ENCODE measurements at places on chromosomes 11 and 22.

DNA sequence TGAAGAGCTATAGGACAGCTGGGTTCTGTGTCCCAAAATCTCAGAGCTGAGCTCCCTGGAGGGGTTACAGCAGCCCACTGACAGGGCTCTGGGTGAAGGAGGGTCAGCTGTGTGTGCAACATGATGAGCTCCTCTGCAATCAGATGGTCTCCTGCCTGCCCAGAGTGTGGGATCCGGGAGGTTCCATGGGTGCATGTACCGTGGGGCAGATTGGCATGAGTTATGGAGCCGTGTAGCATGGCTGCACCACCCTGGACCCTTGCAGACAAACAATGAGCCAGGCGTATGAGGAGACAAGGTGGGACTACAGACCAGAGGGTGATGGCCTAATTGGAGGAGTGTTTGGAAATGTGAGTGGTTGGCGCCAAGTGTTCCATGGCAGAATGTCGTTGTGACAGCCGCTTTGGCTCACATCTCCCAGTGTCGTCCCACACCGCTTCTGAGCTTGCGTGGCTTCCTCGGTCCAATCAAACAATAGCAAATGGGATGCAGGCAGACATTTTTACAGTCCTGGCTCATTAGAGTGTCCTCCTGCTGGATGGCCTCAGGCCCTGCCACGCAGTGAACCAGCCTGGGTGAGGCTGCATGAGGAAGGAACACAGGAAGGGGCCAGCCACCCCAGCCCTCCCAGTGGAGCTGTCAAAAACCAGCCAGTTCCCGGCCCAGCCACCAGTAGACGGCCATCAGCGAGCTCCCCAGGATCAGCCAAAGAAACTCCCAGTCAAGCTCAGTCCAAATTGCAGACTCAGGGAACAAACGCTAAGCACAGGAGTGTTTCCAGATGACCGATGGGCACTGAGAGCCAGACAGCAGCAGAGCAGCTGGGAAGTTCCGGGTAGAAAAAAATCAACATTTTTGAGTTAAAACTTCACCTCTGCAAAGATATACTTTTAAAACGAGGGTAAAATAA lies 1066.9 kb downstream of the BRD1 start:
- DNase-seq = no peak

DNA sequence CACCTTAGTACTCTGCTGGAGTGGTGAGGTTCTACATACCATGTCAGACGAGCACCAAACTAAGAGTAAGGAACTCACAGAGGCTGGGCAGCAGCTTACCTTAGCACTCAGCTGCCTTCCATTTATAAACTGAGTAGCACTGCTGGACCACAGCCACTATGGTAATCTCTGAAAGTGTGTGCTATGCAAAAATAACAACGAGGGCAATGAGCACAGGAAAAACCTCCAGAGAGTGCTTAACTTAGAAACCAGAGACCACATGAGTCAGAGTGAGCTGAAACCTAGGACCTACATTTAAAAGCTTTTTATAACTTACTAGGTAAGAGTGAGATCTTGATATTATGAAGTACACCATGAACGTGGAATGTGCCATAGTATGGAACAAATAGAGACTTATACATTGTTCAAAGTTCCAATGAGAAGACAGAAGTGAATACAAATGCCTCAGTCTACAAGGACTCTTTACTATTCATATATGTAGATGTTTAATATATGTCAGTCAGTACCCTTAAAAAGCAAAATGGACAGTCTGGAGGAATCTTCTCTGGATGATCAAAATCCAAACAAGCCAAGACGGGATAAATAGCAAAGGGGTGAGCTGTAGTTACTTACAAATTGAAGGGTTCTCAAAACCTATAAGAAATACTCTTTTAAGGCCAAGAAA lies 17.2 kb upstream of the CD59 start:
- no peak for DNase-seq

GRCh38 chr11:41309716-41310115 lies 149.7 kb downstream of the LRRC4C start:
- no peak for DNase-seq

DNA sequence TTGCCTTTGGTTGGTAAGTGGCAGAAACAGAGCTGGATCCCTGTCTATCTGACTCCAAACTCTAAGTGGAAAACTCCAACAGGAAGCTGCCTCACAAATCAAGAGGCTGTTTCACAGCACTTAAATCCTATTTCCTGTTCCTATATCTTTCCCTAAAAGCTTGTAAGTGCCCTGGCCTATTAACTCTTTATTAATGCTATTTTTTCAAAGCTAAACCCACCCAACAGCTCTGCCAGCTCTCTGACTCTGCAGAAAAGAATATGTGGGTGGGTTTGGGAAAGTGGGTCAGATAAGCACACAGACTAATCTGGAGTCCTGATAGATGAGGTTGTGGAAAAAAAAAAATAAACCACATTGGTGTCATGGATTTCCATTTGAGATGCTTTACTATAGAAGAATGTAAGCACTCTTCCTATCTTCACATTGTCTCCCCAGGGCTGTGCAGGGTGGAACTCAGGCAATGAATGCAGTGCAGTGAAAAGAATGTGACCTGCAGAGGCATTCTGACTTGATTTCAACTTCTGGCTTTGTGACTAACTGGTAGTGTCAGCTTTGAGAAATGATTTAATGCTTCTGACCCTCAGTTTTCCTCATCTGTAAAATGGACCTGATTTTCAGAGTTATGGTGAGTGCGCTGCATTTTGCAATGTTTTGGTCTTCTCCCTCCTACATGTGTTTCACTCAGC lies 125.6 kb downstream of the AASDHPPT start:
- DNase-seq = no peak

- no peak for DNase-seq
Observed at GRCh38 chr11:125084057-125084416, 20.9 kb downstream of the SLC37A2 start.
